Endothelial cell of umbilical vein (primary cell): ENCODE measurements at places on chromosomes 2 and 18. TPM values are rescaled to one million over a fixed set of nuclear protein-coding genes. Genes with fewer than 3 reads are reported as not detected.
A peak's percentile ranks its signal among the peaks of the same experiment; 100 is the strongest.

DNA sequence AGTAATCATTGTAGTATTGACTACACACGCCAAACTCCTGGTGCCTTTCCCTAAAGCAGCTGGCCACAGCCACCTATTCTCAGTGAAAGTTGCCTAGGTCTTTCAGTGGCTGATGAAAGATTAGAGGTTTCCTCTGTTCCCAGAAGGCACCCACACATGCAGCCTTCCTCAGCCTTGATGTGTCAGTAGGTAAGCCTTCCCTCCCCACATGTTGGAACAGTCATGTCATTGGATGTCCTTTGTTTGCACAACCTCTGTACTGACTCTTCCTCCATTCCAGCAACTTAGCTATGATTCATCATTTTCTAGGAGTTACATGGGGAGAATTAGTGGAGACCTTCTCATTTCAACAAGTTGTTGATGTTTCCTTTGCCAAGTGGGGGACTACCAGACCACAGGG is 630.8 kb upstream of the SLC39A10 start:
- H3K4me3 ChIP-seq = no peak overlapping the region
- H3K27me3 ChIP-seq = no peaks in the 10 kb centered on the region
- no peak overlapping the region for H3K27ac ChIP-seq

- no peak overlapping the region for H3K27ac ChIP-seq
- no peaks in the 10 kb centered on the region for H3K27me3 ChIP-seq
- no peak overlapping the region for H3K4me3 ChIP-seq
- H3K36me3 ChIP-seq = no peaks in the 10 kb centered on the region
- H3K4me1 ChIP-seq = no peaks in the 10 kb centered on the region
These were observed 36.7 kb upstream of the ST8SIA5 start for GRCh38 chr18:46793565-46793964.

DNA sequence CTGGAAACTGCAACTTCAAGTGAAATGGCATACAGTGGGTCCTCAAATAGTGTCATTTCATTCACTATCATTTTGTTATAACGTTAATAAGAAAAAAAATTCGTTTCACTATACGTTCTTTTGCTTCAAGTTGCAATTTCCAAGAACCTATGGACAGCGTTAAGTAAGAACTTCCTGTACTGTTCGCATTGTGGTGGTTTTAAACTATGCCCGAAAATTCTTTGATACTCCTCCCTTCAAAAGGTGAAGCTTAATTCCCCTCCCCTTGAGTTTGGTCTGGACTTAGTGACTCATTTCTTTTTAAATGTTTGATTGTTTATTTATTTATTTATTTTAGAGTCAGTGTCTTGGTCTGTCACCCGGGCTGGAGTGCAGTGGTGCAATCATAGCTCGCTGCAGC is 20.7 kb downstream of the GNLY start:
- H3K4me3 ChIP-seq = no peak overlapping the region
- peaks cover 9% of the 10 kb centered on the region for H3K4me1 ChIP-seq
- H3K27ac ChIP-seq = no peak overlapping the region
- peaks cover 2% of the 10 kb centered on the region for H3K27me3 ChIP-seq
- DNase-seq = no peak
- H3K36me3 ChIP-seq = no peaks in the 10 kb centered on the region

DNA sequence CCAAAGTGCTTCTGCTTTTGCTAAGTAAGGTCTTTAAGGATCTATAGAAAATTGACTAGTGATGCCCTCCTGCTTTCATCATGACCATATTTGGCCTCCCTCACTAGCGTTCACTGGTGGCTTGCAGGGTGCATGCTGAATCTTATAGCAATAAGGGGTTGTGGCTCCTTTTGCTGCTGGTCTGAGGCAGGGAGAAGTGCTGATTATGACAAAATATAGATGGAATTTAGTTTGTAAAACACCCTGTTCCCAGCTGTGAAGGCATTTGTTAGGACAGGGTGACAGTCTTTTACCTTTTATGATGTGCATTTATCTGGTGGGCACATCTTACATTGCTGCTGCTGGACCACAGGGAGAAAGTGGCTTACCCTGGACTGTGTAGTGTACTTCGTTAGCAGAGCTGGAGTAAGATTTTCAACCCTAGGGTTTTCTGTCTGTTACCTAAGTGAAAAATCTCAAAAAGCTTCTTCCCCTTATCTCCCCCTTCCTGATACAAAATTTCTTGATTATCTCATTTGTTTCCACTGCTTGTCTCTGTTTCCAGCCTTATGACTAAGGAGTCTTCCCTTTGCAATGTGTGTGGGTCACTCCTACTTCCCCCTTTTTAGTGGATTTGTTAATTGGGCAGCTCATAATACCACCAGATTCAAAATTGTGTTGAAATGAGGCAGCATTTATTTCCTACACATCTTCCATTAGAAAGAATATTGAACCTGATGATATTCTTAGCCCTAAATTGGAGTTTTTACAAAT is 21.2 kb upstream of the RPL37A start:
- H3K27ac ChIP-seq = peak overlapping the region; percentile 54
- no peaks in the 10 kb centered on the region for H3K36me3 ChIP-seq
- no peak overlapping the region for H3K4me3 ChIP-seq
- DNase-seq = no peak

DNA sequence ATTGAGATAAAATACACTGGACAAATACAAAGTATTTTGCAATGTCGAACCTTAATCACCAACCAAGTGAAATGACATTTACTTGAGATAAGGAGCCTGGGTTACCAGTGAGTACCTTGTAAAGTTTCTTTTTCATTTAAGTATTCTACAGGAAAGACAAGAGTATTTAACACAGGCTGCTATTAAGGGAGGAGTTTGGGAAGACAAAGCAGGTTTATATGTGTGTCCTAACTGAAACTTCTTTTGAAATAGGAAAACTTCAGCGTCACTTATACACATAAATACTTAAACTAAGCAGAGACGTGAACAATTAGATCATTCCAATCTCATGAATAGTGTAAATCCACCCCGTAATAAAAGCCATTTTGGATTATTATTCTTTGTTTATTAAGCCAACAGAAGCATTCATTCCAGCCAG is 126.7 kb upstream of the CYP26B1 start:
- no peaks in the 10 kb centered on the region for H3K27me3 ChIP-seq
- H3K27ac ChIP-seq = no peak overlapping the region
- H3K36me3 ChIP-seq = no peaks in the 10 kb centered on the region
- peaks cover 6% of the 10 kb centered on the region for H3K4me1 ChIP-seq
- DNase-seq = no peak
- H3K4me3 ChIP-seq = no peak overlapping the region

DNA sequence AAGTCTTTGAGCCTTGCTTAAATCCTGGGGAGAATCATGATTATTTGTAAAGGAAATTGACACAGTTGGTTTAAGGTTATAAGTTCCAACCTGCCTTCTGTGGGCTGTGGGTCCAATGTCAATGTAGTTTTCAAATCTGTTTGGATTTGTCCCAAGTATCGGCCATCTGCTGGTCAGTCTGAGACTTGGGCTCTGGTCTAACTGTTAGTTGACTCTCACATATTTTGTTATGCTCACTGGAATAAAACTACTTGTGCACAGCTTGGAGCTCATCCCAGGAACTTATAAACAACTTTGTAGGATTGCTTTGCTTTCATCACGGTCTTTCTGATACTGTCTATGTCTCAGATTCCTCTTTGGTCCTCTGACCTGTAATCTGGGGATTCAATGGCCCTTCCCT is 1026.2 kb upstream of the ZEB2 start:
- no peak overlapping the region for H3K27ac ChIP-seq
- no peaks in the 10 kb centered on the region for H3K36me3 ChIP-seq
- no peak for DNase-seq
- H3K4me1 ChIP-seq = no peaks in the 10 kb centered on the region

GRCh38 chr2:33094303-33094702 is 147.6 kb downstream of the LTBP1 start:
- H3K4me3 ChIP-seq = no peak overlapping the region
- no peaks in the 10 kb centered on the region for H3K36me3 ChIP-seq
- H3K27me3 ChIP-seq = no peaks in the 10 kb centered on the region
- H3K27ac ChIP-seq = no peak overlapping the region

GRCh38 chr2:20327370-20327769 is 23.3 kb downstream of the PUM2 start:
- H3K4me3 ChIP-seq = no peak overlapping the region
- peaks cover 2% of the 10 kb centered on the region for H3K36me3 ChIP-seq
- H3K4me1 ChIP-seq = peaks cover 23% of the 10 kb centered on the region
- no peak overlapping the region for H3K27ac ChIP-seq
- no peaks in the 10 kb centered on the region for H3K27me3 ChIP-seq

DNA sequence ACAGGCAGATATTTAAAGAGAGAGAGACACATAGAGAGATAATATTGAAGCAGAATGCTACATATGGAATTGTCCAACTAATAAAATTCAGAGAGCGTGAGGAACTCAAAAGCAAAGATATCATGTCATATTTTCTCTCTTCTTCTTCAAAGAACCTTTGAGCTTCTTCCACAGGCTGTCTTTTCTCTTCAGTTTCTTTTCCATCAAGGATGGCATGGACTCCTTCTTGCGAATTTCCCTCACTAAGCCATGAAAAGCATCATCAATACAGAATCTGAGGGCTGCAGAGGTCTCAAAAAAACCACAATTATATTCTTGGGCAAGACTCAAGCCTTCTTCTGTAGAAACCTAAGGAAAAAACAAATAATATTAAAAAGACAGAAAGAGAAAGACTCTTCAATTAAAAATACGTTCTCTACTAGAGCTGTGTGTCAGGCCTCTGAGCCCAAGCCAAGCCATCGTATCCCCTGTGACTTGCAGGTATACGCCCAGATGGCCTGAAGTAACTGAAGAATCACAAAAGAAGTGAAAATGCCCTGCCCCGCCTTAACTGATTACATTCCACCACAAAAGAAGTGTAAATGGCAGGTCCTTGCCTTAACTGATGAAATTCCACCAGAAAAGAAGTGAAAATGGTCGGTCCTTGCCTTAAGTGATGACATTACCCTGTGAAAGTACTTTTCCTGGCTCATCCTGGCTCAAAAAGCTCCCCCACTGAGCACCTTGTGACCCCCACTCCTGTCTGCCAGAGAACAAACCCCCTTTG is 371.9 kb downstream of the RIT2 start:
- DNase-seq = no peak
- H3K4me1 ChIP-seq = no peaks in the 10 kb centered on the region
- H3K27ac ChIP-seq = no peak overlapping the region
- H3K36me3 ChIP-seq = no peaks in the 10 kb centered on the region
- no peak overlapping the region for H3K4me3 ChIP-seq
- no peaks in the 10 kb centered on the region for H3K27me3 ChIP-seq

DNA sequence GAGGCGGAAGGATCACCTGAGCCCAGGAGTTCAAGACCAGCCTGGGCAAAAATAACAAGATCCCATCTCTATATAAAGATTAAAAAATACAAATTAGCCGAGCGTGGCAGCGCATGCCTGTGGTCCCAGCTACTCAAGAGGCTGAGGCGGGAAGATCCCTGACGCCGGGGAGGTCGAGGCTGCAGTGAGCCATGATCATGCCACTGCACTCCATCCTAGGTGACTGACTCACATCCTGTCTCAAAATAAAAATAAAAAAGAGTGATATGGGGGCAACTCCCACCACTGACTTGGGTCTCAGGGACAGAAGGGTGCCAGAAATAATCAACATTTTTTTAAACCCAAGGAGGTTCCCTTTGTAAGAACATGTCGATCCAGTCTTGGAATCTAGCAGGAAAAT is 37.6 kb downstream of the ZNF516 start:
- peaks cover 4% of the 10 kb centered on the region for H3K4me1 ChIP-seq
- no peaks in the 10 kb centered on the region for H3K27me3 ChIP-seq
- no peak for DNase-seq
- H3K36me3 ChIP-seq = no peaks in the 10 kb centered on the region

DNA sequence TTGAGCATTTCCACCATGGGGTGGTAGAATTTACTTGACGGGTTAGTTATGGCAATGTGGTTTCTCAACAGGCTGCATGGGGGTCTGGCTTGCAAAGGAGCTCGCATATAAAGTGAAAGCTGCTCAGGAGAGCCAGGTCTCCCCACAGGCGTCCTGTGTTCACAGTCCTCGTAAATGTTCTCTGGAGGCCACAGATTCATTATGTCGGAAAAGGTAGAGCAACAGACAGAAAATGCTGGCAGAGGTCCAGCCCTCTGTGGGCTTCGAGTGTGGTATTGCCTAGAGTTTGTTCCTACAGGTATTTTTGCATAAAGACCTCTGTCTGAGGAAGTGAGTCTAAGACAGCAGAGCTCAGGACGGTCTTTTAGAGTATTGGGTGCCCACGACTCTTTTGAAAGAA is 96.4 kb downstream of the CDCA7 start:
- no peak overlapping the region for H3K27ac ChIP-seq
- DNase-seq = no peak
- peaks cover 3% of the 10 kb centered on the region for H3K4me1 ChIP-seq
- no peak overlapping the region for H3K4me3 ChIP-seq

GRCh38 chr18:52286675-52287074 is 53.3 kb upstream of the DCC start:
- no peaks in the 10 kb centered on the region for H3K27me3 ChIP-seq
- no peaks in the 10 kb centered on the region for H3K4me1 ChIP-seq
- no peak overlapping the region for H3K4me3 ChIP-seq

GRCh38 chr18:59737776-59738300 is 40.6 kb upstream of the CCBE1 start:
- DNase-seq = no peak
- H3K27me3 ChIP-seq = no peaks in the 10 kb centered on the region
- H3K4me3 ChIP-seq = no peak overlapping the region
- no peaks in the 10 kb centered on the region for H3K36me3 ChIP-seq
- no peak overlapping the region for H3K27ac ChIP-seq

DNA sequence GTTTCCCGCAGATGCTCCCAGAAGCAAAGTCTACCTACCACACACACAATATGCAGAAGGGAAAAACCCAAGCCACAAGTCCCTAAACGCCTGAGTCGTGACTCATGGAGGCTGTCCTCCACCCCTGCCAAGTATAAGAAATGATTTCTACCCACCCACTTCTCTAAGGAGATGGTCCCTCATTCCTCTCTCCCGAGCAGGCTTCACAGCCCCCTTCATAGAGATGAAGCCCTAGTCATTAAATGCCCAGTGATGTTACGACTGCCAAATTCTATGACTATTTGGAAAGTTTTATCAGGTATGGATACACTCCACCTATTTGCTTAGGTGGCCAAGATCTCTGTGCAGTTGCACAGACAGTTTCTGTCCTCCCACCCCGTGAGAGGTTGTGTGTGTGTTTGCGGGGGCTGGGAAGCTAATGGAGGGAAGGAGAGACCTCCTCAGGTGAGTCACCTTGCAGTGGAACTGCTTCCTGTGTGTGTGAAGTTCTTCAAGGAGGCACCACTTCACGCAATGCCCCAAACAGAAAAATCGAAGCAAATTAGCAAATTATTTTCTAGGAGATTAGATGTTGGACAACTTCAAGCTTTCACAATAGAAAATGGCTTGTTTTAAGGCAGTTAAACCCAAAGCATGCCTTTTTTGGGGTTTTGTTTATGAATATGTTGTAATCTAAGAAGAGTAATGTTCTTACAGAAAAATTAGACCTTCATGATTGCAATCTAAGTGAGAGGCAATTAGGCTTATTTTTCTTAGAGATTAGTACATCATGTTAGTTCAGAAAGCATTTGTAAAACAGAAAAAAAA is 175.2 kb downstream of the TGIF1 start:
- H3K4me3 ChIP-seq = peak overlapping the region; percentile 21
- H3K36me3 ChIP-seq = no peaks in the 10 kb centered on the region
- H3K27me3 ChIP-seq = no peaks in the 10 kb centered on the region
- peak; percentile 81 for DNase-seq
- peak overlapping the region; percentile 89 for H3K27ac ChIP-seq
- peaks cover 31% of the 10 kb centered on the region for H3K4me1 ChIP-seq

RGPD8 gene
- 0.75 and 0.98 TPM in 2 replicates for polyA plus RNA-seq

PSD4 gene
- 0.01 TPM in 1 of 2 replicates, not detected in the other for polyA plus RNA-seq

SULT1C4 gene
- 12.0 and 17.2 TPM in 2 replicates for polyA plus RNA-seq

PID1 gene
- not detected in 2 replicates for polyA plus RNA-seq

PNPT1 gene
- 6.6 and 7.0 TPM in 2 replicates for polyA plus RNA-seq

ZNF512 gene
- polyA plus RNA-seq = 13.1 and 17.8 TPM in 2 replicates

VWA3B gene
- polyA plus RNA-seq = not detected in 2 replicates

C2orf72 gene
- polyA plus RNA-seq = 0.01 and 0.02 TPM in 2 replicates

LRRTM4 gene
- polyA plus RNA-seq = not detected in 2 replicates
